AG04450 (cell line): ENCODE measurements at places on chromosomes 6 and 20.
A peak's percentile ranks its signal among the peaks of the same experiment; 100 is the strongest.

GRCh38 chr6:704046-704445 lies 11.1 kb upstream of the EXOC2 start:
- DNase-seq = no peak

GRCh38 chr6:133108419-133108818 lies 132.7 kb upstream of the EYA4 start:
- DNase-seq = no peak

DNA sequence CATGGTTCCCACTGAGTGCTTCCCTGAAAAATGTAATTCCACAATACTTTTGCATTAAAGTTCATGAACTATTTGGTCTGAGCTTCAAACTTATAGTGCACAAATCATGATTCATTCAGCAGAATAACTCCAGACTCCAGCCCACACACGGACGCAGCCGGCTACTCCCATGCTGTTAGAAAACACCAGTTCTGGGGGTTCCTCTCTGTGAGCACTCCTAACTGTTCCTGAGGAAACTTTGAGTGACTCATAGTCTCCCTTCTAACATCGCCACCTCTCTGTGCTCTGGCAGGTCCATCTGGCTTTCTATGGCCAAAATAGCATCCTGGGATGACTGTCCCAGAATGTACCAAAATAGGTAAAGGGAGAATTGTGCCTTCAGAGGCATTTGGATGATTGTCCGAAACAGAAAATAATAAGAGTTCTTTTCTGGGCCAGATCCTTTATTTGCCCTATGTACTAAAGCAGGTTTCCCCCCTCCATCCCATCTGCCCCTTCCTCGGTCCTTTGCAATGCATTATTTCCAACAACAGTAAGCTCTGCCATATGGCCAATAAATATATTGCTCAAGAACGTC lies 32.3 kb upstream of the LY86 start:
- no peak for DNase-seq

- DNase-seq = no peak
Measured at GRCh38 chr6:80523531-80523997, 417.1 kb downstream of the BCKDHB start.

DNA sequence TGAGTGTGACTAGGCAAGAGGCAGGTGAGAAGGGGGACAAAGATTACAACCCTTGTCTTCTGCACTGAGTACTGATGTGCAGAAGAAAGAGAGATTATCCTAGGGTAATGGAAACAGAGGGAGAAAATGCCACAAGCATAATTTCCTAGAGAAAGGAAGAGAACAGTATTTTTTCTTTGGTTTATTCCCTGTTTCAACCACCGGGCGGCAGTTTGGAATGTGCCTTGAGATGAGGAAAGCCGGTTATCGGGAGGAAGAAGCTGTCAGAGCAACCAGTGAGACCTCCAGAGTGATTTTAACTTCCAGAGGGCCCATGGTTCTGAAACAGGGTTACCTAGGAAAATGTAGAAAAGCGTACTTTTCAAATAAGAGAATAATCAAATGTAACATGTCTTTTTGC lies 121.4 kb downstream of the REV3L start:
- peak; percentile 15 for DNase-seq

- DNase-seq = no peak
Measured at GRCh38 chr6:2693231-2693630, 57.5 kb downstream of the MYLK4 start.

DNA sequence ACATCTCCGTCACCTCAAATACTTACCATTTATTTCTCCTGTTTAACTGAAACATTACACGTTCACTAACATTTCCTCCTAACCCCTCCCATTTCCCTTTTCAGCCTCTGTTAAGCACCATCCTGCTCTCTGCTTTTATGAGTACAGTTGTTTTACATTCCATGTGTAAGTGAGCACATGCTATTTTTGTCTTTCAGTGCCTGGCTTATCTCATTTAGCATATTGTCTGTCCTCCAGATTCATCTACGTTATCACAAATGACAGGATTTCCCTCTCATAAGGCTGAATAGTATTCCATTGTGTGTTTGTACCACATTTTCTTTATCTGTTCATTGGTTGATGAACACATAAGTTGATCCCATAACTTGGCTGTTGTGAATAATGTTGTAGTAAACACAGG lies 22.7 kb downstream of the TAF11 start:
- DNase-seq = no peak

DNA sequence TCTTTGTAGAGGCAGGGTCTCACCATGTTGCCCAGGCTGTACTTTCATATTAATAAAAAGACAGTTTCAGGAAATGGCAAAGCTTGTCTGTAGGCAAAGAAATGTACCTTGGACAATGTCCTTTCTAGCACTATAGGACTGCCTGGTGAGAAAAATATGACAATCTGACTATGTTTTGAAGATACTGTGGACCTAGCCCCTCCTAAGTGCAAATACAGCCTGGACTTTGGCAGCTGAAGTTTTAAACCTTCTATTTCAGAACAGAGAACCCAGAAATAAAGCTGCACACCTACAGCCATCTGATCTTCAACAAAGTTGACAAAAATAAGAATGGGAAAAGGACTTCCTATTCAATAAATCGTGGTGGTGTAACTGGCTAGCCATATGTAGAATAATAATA lies 18.9 kb upstream of the IL17A start:
- no peak for DNase-seq

DNA sequence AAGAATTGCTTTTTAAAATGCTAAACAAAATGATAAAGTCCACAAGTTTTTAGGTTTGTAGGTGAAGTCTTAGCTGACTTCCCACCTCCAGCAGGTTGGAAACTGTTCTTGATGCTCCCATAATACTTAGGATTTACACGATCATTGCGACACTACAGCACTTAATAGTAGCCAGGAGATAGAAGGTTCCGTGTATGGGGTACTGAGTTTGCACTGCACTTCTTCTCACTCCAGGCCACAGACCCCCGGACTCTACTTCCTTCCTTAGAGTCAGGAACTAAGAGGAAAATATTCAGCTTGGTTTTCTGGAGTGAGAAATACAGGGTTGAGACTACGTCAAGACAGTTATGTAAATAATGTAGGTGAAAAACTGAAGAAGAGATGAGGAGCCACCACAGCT lies 56.1 kb upstream of the SGK1 start:
- no peak for DNase-seq

- no peak for DNase-seq
Measured at GRCh38 chr6:64497634-64498033, 862.0 kb downstream of the PHF3 start.

- DNase-seq = no peak
Measured at GRCh38 chr20:58042591-58042990, 185.9 kb downstream of the ANKRD60 start.

GRCh38 chr6:63802606-63803206 lies 167.1 kb downstream of the PHF3 start:
- DNase-seq = no peak

- DNase-seq = no peak
Measured at GRCh38 chr20:40055711-40056110, 633.3 kb downstream of the MAFB start.

DNA sequence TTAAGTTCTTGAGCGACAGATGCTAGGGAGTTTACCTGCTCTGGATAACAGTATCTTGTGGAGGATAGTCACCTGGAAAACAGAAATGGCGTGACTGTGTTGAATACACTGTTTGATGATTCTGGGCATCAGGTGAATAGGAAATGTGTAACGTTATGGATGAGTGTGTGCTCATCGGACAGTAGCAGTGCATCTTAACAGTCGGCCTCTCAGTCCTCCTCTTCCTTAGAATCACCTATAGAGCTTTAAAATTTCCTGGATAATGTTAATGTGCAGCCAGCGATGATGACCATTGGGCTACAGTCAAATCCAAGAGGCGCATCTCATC lies 217.7 kb downstream of the OR2B2 start:
- DNase-seq = no peak

DNA sequence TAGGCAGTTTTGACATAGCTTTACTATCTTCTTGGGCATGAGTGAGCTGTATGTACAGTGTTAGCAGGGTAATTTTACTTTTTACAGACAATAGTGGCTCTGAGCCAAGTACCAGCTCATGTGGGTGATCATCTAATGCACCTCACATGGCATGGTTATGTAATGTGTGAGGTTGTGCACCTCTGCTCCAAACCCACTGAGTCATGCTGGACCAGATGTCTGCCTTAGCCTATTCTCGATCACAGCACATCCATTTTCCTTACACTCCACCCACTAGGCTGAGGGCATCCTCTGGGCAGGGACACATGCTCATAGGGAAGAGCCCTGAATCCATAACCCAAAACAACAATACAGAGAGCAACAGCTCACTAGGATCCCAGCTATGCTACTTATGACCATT lies 71.6 kb upstream of the FBXL4 start:
- DNase-seq = no peak

DNA sequence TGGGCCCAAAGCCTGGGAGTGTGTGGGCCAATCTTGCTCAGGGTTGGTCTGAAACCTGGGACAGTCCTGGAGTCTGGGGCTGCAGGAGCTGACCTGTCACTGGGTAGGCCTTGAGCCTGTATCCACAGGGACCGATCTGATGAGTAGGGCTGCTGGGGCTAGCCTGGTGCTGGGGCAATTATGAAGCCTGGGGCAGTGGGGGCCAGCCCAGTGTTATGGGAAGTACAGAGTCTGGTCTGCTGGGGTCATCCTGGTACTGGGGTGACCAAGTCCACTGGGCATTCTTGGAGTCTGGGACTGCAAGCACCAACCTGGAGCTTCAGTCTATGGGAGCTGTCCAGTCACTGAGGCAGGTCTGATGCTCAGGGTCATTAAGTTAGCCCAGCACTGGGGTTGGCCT lies 20.7 kb downstream of the DEFB115 start:
- no peak for DNase-seq

- peak; percentile 63 for DNase-seq
Measured at GRCh38 chr6:136069119-136069518, 181.0 kb downstream of the MTFR2 start.

- no peak for DNase-seq
Measured at GRCh38 chr6:51112731-51113130, 294.1 kb downstream of the TFAP2B start.

- peak; percentile 55 for DNase-seq
Measured at GRCh38 chr6:11585426-11586016, 48.0 kb downstream of the TMEM170B start.

DNA sequence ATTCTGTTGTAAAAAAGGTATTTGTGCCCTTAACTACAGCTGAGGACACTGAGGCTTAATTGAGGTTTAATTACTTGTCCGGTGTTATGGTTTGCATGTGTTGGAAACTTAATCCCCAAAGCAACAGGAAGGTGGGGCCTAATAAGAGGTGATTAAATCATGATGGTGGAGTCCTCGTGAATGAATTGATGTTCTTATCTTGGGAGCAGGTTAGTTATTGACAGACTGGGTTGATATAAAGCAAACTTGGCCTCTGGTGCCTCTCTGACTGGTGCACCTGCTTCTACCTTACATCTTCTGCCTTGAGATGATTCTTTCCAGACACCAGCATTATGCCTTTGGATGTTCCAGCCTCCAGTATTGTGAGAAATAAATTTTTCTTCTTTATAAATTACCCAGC lies 306.5 kb upstream of the HS3ST5 start:
- DNase-seq = no peak

DNA sequence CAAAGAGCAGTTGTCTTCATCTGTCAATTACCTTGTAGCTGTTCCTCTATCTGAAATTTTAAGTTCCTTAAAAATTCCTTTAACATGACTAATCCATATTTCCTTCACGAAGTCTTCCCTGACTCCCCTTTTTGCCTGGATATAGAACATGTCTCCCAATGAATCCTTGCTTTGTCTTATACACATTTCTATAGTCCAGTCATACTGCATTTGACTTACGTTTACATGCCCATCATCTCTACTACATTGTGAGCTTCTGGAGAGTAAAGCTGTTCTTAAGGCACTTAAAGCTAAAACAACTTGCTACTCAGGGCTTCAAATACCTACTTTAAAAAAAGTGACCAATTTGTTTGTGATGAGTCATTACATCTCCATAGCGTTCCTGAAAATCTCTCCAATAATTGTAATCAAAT lies 4.9 kb downstream of the REV3L start:
- no peak for DNase-seq

DNA sequence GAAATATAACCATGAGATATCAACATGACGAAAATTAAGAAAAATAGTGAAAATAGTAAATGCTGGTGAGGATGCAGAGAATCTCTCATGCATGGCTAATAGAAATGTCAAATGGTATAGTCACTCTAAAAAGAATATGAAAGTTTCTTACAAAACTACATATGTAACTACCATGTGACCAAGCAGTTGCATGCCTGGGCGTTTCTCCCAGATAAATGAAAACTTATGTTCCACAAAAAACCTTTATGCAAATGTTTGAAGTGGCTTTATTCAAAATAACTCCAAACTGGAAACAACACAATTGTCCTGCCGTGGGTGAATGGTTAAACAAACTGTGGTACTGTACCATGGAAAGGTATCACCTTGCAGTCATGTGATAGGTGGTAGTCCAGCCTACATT lies 112.4 kb downstream of the HDGFL1 start:
- DNase-seq = no peak

DNA sequence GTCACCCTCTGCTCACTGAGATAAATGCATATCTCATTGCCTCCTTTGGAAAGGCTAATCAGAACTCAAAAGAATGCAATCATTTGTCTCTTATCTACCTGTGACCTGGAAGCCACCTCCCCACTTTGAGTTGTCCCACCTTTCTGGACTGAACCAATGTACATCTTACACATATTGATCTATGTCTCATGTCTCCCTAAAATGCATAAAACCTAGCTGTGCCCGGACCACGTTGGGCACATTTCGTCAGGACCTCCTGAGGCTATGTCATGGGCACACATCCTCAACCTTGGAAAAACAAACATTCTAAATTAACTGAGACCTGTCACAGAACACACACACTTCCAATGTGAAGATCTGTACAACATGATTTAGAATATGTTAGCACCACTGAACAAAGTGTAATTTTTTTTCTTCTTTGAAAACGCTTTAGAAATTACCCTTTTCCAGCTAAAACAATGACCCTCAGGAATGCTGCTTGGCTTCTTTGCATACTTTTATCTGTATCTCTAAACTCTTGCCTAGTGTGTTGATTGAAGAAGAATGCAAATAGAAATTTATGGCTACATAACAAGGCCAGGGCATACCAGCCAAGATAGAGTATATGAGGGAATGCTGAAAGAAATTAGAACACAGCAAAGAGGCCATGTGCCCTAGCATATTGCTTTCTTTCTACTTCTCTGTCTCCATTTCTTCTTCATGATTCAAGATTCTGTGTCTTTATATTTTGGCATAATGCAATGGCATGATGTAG lies 84.6 kb upstream of the DST start:
- no peak for DNase-seq

GRCh38 chr6:115631028-115631427 lies 429.7 kb downstream of the FRK start:
- no peak for DNase-seq

DNA sequence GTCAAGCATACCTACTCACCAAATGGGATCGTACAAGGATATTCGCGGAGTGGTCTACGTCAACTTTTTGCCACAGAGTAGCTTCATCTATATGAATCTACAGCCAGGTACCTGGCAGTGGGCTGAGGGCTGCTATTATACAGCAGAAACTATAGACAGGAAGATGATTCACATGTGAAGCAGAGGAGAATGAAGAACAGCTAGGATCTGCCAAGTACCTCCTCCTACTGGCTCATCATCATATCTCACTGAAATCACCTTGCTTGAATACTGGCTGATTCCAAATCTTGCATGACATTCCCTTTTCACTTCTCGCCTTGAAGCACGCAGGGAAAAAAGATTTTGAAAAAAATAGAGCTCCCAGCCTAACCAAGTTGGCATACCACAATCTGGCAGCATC lies 488.7 kb upstream of the NRSN1 start:
- DNase-seq = no peak

- DNase-seq = no peak
Measured at GRCh38 chr6:135458051-135458450, 39.5 kb downstream of the AHI1 start.

- DNase-seq = peak; percentile 33
Measured at GRCh38 chr6:22727710-22728109, 158.3 kb downstream of the HDGFL1 start.

- no peak for DNase-seq
Measured at GRCh38 chr20:20849161-20849560, 136.7 kb upstream of the RALGAPA2 start.
